ENCODE measurements at places on chromosomes 7 and 10.
A peak's percentile ranks its signal among the peaks of the same experiment; 100 is the strongest.

DNA sequence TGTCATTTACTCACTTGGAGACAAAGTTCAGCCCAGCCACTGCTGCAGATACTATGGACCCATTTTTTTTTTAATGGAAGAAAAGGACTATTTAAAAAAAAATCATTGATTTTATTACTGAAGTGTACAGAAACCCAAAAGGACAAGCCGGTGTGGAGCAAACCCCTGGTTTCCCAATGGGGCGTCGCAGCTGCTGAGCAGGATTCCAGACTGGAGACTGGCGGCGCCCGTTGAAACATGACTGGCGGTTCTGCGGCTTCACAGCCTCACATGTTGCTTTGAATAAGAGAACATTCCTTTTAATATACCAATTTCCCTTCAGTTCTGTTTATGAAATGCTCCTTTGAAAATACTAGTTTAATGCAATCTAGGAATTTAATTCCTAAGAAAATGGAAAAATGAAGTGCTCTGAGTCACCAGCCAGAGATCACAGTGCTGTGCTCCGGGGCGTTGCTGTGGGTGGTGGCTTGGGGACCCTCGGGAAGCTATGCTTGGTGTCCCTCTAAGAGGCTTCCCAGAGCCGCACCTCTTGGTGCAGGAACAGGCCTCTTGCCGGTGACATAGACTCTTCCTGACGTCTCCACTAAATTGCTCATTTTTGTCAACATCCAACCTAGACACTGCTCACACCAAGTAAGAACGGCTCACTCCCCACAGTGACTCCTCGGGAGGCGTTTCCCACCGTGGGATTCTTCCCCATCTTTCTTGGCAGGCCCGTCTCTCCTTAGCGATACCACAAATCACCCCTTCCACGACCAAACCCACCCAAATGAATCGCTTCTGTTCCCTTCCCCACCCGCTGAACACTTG is 12.0 kb upstream of the VIPR2 start:
- no peak for DNase-seq

GRCh38 chr10:78894089-78894840 is 174.5 kb upstream of the ZMIZ1 start:
- DNase-seq = no peak

DNA sequence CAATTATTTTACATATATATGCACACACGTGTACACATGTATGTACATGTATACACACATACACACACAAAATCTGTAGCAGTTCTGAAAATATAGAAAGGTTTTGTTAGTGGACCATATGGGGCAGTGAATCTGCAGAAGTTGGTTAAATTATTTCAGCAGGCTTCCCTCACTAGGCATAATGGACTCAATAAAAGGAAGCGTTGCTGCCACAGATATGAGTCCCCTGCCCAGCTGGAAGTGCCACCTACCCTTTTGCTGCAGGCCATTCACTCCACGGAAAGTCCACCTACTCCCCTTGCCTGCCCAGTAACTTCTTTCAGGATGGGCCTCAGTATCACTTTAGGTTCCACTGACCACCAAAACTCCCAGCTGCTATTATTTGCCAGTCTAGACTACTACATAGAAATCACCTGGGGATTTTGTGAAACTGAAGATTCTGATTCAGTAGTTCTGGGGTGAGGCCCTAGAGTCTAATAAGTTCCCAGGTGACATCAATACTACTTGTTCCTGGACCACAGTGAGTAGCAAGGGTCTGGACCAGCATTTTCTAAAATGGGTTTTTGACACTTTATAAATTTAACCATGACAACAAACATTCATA is 29.3 kb upstream of the CROT start:
- no peak for DNase-seq

- no peak for DNase-seq
Measured at GRCh38 chr10:34835908-34836508, 20.9 kb upstream of the PARD3 start.

GRCh38 chr7:94182721-94183120 is 178.6 kb upstream of the BET1 start:
- DNase-seq = no peak

DNA sequence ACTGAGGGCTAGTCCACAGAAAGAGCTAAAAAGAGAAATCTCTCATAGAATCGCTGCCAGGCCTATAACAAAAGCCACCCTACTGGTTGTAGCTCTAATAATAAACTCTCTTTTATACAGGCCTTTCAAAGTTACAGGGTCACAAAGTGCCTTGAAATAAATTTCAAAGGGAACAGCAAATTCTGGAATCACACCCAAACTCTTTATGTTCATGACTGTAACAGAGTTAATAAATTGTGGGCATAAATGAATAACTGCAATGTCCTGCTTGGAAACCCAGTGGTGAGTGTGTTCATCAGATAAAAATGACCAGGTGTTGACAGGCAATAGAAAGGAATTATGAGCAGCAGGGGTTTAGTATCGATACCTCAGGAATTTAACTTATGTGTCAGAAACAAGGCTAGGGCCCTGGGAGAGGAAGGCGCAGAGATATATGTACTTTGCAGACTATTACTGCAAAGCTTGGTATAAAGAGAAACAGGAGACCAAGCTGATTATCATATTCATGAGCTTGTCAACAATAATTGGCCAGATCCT is 9.3 kb downstream of the CDC14C start:
- no peak for DNase-seq

DNA sequence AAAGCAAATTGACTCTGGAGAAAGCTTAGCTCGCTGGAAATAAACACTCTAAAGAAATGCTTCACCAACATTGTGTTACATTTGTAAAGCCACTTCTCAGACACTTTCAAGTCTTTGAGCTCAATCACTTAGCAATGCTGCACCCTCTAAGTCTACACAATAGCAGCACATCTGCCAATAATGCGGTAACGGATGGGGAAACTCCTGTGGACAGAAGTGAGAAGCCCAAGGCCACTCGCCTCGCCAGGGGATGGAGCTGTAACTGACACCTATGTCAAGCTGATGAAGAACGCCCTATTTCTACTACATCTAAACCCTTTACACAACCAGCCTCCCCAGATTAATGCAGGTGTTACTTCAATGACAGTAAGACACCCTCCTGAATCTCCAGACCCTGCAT is 167.7 kb downstream of the SFMBT2 start:
- no peak for DNase-seq

GRCh38 chr10:62856021-62856420 is 39.9 kb upstream of the EGR2 start:
- no peak for DNase-seq

DNA sequence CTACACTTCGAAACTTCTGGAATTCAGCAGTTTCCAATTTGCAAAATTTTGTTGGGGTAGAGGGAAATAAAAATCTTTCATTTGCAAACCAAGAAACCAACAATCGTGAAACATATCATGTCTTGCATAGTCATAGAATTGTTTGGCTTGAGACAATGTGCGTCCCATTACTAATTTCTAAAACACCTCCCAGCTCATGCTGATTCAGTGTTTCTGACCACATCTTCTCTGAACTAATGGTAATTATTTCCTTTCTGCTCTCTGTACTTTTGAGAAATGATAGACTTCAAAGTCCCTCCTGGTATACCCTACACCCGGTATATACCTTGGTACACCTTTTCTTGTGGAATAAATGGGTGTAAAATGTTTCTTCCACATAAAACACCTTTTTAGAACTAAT is 41.8 kb upstream of the TSPAN13 start:
- DNase-seq = no peak

- peak; percentile 87 for DNase-seq
Measured at GRCh38 chr10:93680412-93681047, 21.9 kb downstream of the FRA10AC1 start.

DNA sequence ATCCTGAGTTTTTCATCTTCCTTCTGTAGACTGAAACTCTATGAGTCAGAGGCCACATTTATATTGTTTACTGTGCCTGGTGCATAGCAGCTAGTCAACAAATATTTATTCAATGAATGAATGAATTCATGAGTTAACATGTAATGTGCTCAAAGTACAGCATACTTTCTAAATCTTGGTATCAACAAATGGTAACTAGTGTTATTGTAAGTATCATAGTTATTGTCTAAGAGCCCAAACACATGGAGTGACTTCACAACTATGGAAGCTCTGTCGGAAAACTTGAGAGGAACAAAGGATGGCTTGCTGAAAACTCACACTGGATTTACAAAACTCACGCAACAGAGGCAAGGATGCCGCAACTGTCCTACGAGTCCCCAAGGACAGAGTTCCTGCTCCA is 35.9 kb downstream of the DENND2A start:
- no peak for DNase-seq

GRCh38 chr10:89274928-89275327 is 23.4 kb upstream of the LIPA start:
- no peak for DNase-seq

GRCh38 chr7:44709945-44710596 is 38.6 kb upstream of the ZMIZ2 start:
- no peak for DNase-seq

GRCh38 chr10:102644066-102644645 is at the start of gene TRIM8:
TRIM8 (plus strand) TSS chr10:102644479; CDS start chr10:102644618, 139 bp downstream.
- no peak for DNase-seq

DNA sequence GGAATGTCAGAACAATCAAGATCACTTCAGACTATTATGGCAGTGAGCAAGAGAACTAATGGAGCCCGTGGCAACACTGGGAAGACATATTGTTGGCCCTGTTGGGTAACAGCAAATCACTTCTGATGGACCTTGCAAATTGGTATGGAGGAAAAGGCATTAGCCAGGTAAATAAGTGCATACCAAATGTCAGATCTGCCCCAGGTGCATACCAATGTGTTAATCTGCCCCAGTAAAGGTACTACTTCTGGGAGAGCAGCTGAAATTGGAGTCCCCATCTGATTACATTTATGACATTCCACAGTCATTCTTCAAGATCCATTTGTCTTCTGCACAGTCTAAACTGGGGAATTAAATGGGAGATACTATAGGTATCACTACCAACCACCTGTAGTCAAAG is 3.7 kb upstream of the SGMS1 start:
- no peak for DNase-seq

GRCh38 chr10:43683451-43684291 is 35.0 kb upstream of the ZNF32 start:
- DNase-seq = peak; percentile 11

DNA sequence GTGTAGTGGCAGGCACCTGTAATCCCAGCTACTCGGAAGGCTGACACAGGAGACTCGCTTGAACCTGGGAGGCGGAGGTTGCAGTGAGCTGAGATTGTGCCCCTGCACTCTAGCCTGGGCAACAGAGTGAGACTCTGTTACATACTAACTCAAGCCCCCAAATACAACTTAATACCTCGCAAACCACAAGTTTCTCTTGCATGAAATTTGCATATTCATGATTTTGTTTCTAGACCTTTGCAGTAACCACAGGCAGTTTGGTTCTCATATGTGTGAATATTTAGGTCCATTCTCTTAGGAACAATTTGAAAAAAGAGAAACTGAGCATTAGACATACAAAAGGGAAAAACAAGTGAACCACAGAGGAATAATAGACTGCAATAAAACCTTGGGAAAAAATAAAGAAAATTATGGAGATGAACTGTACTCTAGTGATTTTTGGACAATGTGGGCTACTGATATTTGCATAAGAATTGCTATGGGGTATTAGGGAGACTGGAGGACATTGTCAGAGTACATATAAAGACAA is 77.0 kb downstream of the ZNF277 start:
- no peak for DNase-seq

DNA sequence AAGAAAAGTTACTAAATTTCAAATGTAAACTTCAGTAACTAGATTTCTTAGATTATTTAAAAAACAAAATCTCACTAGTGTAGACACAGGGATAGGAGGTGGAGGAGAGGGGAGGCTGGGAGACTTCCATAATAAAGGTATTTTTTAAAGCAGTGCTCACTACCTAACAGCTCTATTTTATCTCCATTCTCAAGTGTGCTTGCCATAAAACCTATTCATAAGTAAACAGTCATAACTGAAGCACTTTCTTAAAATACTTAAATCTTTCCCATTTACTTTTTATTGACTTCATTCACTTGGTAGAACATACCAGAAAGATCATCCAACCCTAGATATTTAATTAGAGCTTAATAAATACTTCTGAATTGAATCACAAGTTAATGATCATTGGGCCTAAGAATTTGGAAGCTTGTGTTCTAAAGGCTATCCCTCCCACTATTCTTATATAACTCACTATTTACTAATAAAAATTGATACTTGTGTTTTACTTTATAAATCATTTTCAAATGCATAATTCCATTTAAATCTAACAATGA is 107.4 kb downstream of the SNX13 start:
- DNase-seq = no peak

DNA sequence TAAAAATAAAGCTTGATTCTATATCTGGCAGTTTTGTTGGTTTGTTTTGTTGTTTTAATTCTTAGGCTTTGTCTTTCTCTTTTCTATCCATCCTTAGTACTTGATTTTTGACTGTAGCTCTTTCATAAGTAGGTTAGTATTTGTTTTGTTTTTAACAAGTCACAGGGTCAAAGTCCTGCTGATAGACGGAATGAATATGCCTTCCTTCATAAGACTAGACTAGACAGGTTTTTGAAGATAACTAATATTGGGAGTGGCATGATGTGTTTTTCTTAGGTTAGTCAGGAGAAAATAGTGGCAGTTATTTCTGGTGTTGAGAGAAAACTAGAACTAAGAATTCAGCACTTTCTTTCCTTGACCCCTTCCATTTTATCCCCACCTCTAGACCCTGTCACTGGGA is 50.4 kb downstream of the CASD1 start:
- no peak for DNase-seq

GRCh38 chr7:99379043-99379577 is 4.6 kb downstream of the ARPC1B start:
- DNase-seq = no peak

DNA sequence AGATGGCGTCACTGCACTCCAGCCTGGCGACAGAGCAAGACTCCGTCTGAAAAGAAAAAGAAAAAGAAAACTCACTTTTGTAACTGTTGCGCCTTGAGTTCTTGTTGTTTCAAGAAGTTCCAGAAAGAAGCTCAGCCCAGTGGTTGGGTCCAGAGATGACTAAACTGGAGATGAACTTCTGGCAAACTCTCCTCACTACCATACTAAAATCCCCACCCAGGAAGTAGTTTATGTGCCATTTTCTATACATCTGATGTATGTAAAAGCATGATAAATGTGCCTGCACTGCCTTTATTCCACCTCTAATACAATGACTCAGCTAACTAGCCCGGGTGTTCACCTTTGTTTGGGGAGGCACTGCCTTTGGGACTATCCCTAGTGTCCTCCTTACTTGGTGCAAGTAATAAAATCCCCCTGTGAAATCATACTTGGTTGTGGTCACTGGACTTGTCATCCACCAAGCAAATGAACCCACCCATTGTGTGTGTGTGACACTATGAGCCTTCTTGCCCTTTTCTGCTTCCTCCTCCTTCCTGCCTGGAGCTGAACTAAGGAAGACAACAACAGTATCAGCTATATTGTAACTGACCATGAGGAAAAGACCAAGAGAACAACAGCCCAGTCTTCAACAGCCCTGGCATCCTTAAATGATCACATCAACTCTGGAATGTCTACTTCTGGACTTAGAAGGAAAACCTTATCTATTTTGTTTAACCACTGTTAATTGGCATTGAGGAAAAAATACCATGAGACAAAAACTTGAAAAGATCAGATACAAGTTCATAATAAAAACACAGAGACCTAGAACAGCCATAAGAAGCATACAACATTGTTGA is 33.6 kb downstream of the JMJD1C start:
- no peak for DNase-seq

GRCh38 chr7:109901926-109902325 is 1189.0 kb upstream of the LRRN3 start:
- no peak for DNase-seq

GRCh38 chr10:105252911-105253310 is 611.8 kb downstream of the SORCS3 start:
- no peak for DNase-seq
